Omental fat pad (tissue), 4 donors: ENCODE measurements at places on chromosomes 16 and 17.

GRCh38 chr16:61146429-61146828 is 889.8 kb downstream of the CDH8 start:
- no peak for DNase-seq

DNA sequence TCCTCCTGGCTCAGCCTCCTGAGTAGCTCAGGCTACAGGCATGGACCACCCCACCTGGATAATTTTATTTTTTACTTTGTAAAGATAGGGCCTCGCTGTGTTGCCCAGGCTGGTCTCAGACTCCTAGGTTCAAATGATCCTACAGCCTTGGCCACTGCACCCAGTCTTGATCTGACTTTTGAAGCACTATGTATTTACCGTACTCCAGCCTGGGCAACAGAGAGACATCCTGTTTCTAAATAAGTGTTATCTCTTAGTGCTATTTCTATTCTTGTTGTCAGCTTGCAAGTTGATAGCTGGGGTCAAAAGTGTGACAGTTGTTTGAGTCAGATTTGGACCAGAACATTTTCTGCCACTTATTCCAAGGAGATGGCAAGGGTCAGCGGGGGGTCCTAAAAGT is 486.4 kb downstream of the NPIPA7 start:
- DNase-seq: no peak

DNA sequence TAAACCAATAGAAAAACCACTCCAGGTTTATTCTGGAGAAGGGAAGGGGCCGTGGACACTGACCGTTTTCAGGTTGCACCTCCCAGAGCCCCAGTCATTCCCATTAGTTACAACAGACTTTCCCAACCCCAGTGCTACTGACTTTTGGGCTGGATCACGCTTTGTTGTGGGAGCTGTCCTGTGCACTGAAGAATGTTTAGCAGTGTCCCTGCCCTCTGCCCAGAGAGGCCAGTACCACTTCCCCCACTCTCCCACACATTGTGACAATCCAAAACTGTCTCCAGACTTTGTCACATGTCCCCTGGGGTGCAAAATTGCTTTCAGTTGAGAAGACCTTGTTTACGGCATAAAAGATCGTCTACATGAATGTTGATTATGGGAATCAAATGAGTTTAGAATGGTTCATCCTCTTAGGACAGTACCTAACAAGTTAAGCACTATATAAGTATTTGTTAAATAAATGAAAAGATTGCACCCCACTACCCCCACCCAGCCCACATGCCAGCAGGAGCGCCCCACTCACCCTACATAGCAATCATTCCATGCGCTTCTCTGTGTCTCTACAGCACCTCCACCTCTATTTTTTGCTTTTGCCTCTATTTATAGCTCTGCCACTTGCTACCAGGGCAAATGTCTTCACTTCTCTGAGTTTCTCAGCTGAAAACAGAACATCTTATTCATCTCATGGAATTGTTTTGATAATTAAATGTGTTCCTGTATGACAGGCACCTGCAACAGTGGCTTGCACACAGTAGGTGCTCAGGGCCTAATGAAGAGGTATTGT is 104.9 kb downstream of the AXIN2 start:
- no peak for DNase-seq

- no peak for DNase-seq
Measured at GRCh38 chr17:4845118-4845517, 12.0 kb downstream of the MINK1 start.

DNA sequence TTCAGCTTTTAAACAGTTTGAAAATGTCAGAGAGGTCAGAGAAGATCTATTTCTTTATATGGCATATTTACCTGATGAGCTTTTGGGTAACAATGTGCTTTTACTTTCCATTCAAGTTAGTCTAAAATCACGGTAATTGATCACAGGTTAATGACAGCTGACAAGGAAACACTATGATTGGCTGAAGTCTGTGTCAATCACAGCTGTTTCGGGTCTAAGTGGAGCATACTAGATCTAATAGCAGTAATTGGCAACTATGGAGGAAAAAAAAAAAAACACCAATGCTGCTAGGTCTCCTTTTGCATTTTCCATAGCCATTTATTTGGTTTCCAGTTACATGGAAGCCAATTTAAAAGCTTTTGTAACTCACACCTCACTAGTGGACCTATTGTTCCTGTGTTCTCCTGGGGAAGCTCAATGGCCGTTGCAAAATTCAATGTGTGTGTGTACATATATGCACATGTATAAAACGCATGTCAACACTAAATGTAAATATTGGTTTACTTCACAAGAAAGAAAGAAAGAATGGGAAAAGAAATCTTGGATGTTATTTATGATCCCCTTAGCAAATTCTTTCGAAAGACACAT is 568.3 kb upstream of the ZFHX3 start:
- no peak for DNase-seq

DNA sequence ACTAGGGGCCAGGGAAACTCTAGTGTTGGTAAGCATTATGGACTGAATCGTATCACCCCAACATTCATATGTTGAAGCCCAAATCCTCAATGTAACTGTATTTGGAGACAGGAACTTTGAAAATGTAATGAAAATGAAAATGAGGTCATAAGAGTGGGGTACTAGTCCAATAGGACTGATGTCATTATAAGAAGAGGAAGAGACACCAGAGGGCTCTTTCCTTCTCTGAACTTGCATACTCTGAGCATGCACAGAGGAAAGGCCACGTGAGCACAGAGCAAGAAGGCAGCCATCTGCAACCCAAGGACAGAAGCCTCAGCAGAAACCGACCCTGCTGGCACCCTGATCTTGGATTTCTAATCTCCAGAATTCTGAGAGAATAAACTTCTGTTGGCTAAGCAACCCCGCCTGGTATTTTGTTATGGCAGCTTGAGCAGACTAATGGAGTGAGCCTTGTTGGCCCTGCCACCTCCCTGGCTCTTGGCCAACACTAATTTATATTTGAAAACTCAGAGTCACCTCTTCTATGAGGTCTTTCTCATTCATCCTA is 273.4 kb downstream of the NTN1 start:
- no peak for DNase-seq

- DNase-seq: no peak
Measured at GRCh38 chr17:17681744-17682292, 560 bp downstream of the RAI1 start.

- DNase-seq: no peak
Measured at GRCh38 chr16:29962344-29962994, 590 bp downstream of the TMEM219 start.

DNA sequence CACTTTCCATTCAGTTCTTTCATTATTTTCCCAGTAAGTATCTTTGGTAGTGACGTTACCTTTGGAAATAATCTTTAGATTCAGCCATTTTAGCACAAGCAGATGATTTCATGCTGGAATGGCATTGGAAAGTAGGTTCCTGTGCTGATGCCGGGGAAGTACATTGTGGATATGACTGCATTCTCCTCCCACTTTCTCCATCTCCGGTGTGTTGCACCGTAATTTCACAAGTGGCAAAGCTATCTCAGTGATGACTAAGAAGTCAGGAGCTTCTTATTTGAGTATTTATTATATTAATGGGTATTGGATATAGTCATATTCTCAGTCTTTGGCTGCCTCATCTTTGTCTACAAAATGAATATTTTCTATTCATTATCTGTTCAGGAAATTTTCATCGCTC is 69.8 kb downstream of the MRTFB start:
- DNase-seq: no peak

- DNase-seq: no peak
Measured at GRCh38 chr16:22314661-22315626, 17.7 kb downstream of the POLR3E start.

- no peak for DNase-seq
Measured at GRCh38 chr16:11674818-11675560, 6.7 kb downstream of the SNN start.

GRCh38 chr17:38751808-38752307 is 683 bp upstream of the PSMB3 start:
- peak; percentile 82 for DNase-seq

DNA sequence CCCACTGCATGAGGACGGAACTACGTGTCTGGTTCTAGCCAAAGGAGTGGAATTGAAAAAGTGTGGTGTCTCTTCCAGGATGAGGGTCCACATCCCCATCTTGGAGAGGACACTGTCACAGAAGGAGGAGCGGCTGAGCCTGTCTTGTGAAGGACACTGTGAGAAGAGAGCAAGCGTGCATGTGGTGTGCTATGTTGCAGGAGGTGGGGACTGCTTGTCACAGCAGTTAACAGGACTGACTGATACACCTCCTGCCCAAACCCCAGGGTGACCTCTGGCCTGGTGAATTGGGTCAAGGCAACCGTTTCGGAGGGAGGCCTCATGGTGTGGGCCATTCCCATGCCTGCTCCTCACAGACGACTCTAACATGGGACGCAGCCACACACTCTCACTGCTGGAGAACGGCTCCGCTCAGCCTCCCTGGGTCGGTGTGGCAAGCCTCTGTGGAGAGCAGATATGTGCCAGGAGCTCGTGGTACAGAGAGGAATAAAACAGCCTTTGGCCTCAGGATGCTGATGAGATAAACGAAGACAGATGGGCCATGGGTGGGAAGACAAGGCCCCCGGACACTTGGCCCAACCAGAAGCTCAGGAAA is 56.4 kb upstream of the RBFOX3 start:
- DNase-seq: no peak

GRCh38 chr17:45628019-45628418 is 137.5 kb upstream of the PLEKHM1 start:
- DNase-seq: no peak

- no peak for DNase-seq
Measured at GRCh38 chr17:77343031-77343800, 202.4 kb downstream of the SEC14L1 start.

GRCh38 chr16:49827805-49828438 is 28.0 kb downstream of the ZNF423 start:
- DNase-seq: no peak

- no peak for DNase-seq
Measured at GRCh38 chr17:60087882-60088669, 9.4 kb upstream of the HEATR6 start.

- no peak for DNase-seq
Measured at GRCh38 chr17:74742153-74742515, 5.1 kb downstream of the RAB37 start.

DNA sequence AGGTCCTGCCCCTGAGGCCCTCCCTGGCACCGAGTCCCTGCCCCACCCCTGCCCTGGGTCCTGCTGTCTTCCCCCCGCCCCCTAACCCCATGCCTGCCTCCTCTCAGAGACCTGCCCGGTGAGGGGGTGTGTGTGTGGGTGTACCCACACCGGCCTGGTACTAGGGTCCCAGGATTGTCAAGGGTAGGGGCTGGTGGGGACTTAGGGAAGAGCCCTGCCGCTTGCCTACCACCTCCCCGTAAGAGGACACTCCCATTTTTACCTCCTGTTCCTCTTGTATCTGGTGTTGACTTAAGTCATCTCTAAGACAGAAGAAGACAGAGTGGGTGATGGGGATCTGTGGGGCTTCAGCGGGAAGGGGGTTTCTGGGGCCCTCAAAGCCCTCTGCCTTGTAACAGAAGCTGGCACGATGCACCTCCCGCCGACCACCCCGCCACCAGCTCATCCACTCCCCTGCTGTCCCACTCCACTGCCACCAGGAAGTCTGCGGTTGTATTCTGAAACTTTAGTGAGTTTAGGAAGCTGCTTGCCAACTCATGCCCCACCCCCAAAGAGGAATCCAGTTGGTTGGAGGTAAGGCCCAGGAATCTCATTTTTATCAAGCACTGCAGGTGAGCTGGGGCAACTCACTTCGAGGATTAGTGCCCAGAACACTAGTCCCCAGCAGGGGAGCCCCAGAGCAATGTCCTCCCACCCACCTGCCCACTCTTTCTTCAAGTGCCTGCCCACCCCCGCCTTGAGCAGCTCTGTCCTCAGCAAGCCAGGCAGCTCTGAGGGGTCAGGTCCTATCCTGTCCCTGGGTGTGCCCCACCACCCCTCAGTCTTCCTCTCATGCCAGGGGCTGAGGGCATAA is 5.6 kb downstream of the SPATA32 start:
- no peak for DNase-seq

DNA sequence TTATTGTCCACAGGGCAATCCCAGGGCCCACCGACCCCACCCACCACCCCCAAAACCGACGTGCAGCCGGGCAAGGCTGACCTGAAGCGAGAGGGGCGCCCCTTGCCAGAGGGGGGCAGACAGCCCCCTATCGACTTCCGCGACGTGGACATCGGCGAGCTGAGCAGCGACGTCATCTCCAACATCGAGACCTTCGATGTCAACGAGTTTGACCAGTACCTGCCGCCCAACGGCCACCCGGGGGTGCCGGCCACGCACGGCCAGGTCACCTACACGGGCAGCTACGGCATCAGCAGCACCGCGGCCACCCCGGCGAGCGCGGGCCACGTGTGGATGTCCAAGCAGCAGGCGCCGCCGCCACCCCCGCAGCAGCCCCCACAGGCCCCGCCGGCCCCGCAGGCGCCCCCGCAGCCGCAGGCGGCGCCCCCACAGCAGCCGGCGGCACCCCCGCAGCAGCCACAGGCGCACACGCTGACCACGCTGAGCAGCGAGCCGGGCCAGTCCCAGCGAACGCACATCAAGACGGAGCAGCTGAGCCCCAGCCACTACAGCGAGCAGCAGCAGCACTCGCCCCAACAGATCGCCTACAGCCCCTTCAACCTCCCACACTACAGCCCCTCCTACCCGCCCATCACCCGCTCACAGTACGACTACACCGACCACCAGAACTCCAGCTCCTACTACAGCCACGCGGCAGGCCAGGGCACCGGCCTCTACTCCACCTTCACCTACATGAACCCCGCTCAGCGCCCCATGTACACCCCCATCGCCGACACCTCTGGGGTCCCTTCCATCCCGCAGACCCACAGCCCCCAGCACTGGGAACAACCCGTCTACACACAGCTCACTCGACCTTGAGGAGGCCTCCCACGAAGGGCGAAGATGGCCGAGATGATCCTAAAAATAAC is 3.0 kb downstream of the SOX9 start:
- no peak for DNase-seq

DNA sequence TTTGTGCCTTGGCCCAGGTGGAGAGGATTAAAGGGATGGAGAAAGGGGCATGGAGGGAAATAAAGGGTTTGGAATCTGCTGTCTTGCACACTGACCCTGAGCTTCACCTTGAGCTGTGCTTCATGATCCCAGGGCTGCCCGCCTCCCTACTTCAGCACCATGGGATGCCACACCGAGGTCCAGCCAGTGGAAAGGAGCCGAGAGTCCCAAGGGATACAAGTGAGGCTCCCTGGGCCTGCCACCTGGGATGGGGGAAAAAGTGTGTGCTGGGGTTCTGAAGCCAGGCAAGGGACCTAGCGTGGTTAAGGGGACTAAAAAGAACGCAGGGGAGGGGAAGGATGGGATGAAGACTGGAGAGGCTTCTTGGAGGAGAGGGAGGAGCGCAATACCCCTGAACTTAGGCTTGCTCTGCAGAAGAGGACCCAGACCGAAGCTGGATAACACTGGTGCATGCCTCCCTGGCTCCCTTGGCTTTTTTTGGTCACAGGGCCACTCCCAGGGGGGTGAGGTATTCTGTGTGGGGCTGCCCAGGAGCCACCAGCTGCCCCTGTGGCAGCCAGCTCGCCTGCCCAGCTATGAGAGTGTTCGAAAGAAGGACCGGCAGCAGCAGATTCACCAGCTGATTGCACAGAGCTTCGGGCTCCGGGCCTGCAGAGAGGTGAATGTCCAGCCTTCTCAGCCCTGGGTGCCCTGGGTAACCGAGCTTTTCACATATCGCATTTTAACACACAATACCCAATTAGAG is 7.2 kb downstream of the MRPL27 start:
- DNase-seq: no peak
